NCI-H748 treated with DMSO at 0.1 percent for 48 hours (cell line): ENCODE measurements at places on chromosomes 2 and 18.
A peak's percentile ranks its signal among the peaks of the same experiment; 100 is the strongest.

- DNase-seq = no peak
These were observed 5.0 kb upstream of the GBX2 start for GRCh38 chr2:236173036-236173728.

DNA sequence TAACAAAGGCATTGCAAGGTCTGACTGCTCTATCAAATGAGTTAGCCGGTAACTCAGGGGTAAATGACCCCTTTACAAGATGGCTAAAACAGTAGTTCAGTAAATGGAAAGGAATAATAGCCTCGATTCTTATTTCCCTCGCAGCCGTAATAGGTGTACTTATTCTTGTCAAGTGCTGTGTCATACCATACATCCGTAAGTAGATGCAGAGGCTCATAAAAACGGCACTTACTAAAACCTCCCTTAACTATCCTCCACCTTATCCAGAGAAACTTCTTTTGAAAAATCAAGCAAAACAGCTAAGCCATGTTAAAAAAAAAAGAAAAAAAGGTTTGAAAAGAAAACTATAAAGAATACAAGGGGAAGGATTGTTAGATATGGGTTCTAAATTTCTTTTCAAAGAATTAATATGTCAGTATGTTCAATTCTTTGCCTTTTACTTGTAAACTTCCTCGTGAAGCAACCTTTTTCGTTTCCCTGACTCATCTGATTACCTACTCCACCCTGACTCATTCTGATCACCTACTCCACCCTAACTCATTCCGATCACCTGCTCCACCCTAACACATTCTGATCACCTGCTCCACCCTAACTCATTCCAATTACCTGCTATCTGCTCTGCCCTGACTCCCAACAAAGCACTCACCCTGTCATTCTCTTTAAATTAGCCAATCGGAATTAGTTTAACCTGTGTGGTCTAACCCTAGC, 127.5 kb downstream of the SPAG16 start:
- peak; percentile 65 for DNase-seq

DNA sequence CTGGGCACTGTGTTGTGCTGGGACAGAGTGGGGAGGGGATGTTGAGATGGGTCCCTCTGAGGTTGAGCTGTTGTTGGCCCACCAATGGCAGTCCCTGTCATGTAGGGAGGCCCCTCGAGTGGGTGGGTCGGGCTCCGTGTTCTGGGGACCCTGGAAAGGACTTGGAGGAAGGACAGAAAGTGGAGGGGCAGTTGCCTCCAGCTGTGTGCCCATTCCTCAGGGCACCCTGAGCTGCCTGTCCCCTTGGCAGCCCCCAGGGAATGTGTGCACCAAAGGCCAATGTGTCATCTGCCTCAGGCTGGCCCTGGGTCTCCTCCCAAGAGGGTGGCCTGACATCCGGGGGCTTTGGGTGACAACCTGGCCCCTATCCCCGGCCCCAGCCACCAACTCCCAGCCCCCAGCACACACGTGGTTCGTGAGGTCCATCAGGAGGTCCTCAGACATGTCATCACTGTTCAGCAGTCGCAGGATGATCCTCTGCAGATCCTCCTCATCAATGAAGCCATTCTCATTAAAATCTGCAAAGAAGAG, 57.7 kb downstream of the CIB4 start:
- no peak for DNase-seq

GRCh38 chr18:42290318-42291307, 335.6 kb downstream of the PIK3C3 start:
- DNase-seq = peak; percentile 64

GRCh38 chr2:57177176-57177575, 869.4 kb upstream of the VRK2 start:
- no peak for DNase-seq

DNA sequence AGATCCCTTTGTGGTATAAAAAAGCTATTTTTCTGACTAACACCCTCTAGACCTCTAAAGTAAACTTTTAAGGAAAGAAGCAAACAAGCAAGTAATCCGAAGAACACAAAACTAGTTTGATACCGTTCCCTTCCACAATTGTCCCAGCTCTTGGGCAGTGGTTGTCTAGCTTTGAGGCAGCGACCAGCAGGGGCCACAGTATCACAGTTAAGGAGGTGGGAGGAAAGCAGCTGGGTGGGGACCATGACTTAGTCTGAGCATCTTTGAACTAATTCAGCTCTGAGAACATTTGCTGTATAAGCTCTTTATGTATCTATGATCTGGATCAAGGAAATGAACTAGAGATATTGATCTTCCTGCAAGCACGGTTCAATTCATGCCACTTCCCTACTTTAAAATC, 51.0 kb downstream of the SF3B1 start:
- no peak for DNase-seq

- no peak for DNase-seq
These were observed 22.3 kb downstream of the GNLY start for GRCh38 chr2:85716346-85716914.

DNA sequence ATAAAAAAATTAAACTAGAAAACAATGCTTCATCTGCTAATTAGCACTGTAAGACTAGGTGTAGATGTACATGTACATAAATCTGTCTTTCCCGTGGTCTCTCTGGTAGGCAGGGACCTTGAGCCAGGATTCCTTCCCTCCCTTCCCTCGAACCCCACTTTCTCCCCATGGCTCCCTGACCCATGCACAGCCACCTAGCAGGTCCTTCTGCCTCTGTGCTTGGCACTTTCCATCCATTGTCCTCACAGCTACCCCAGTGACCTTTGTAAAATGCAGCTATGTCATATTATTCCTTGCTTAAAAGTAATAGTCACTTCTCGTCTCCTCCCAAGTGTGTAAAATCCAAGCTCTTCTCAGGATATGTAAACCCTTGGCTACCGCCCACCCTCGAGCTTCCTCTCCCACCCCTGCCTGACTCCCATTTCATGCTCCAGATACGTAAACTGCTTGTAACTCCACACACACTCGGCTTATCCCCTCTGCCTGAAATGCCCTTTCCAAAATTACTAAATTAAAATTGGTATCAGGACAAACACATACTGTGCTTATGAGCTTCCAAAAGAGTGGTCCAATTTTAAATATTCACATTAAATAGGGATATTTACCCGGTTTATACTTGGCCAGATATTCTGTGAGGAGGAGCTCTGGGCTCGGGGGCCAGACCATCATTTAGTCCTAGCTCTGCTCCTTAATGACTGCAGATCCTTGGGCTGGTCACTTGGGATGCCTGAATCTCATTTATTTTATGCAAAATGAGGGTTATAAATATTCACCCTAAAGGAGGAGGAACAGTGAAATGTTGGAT, 54.0 kb upstream of the RALBP1 start:
- DNase-seq = no peak

DNA sequence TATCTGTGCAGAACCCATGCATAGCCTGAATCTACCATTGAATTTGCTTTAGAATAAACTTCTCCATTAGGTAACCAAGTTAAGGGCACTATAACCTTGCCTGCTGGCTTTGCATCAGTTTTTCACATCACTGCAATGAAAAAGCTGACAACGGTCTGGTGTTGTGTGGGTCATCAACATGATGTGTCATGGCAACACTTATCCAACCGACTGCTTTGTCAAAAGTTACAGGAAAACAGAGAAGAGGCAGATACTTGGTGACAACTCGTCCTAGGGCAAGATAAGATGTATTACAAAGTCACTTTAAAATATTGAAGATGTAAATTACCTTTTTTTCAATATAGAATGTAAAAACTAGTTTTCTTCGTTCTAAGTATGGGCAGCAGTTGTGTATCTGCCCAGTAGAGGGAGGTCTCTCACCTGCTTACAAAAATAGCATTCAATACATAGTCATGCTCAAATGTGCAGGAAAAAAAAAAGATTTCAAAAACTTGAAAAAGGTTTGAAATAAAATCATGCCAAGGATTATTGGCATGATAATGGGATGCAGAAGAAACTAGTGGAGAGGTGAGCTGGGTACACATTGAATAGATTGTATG, 96.3 kb downstream of the EVA1A start:
- no peak for DNase-seq
